Neural crest cell (in vitro differentiated cells): ENCODE measurements at places on chromosomes 16 and 17.

- H3K27me3 ChIP-seq, result peaks cover 37% of the 10 kb centered on the region
- H3K4me1 ChIP-seq, result peaks cover 44% of the 10 kb centered on the region
- DNase-seq, result no peak
- H3K27ac ChIP-seq, result no peak overlapping the region
Observed at GRCh38 chr17:58532555-58532951, 18.1 kb upstream of the MTMR4 start.

- peaks cover 33% of the 10 kb centered on the region for H3K27me3 ChIP-seq
- peak overlapping the region; percentile 99 for H3K4me3 ChIP-seq
- H3K4me1 ChIP-seq, result peaks cover 56% of the 10 kb centered on the region
Observed at GRCh38 chr17:81396722-81397313, 1.6 kb downstream of the BAHCC1 start.

DNA sequence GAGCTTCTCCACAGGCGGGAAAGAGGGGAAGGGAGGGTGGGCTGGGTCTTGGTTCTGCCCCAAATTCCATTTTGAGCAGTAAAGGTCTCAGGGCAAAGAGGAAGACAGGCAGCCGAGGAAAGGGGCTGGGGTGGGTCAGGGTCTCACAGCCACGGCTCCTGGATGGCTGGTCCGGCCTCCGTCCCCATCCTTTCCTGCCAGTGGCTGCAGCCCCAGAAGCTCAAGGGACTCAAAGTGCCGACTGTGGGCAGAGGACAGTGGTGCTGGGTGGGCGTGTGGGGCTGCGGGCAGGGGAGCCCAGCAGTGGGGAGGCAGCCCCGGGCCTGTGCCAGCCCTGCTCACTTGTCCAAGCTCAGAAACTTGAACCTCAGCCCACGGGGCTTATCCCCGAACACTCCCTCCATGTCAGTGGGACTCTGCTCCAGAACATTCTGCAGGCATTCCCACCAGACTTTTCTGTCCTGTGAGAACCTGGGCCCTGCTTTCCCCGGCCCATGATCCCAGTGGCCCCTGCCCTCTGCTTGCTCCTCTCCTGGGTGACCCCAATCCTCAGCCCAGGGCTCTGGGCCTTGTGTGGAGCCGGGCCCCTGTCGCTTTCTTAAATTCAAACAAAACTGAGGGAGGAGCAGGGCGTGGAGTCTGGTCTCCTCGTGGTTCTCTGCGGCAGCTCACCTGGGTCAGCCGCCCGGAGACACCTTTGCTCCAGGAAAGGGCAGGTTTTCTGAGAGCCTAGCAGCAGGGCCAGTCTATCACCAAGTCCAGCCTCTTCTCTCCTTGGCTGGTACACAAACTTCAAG lies 117.8 kb upstream of the METRNL start:
- peaks cover 4% of the 10 kb centered on the region for H3K36me3 ChIP-seq
- H3K4me3 ChIP-seq, result no peak overlapping the region
- H3K4me1 ChIP-seq, result peaks cover 7% of the 10 kb centered on the region
- DNase-seq, result no peak
- no peaks in the 10 kb centered on the region for H3K27me3 ChIP-seq

DNA sequence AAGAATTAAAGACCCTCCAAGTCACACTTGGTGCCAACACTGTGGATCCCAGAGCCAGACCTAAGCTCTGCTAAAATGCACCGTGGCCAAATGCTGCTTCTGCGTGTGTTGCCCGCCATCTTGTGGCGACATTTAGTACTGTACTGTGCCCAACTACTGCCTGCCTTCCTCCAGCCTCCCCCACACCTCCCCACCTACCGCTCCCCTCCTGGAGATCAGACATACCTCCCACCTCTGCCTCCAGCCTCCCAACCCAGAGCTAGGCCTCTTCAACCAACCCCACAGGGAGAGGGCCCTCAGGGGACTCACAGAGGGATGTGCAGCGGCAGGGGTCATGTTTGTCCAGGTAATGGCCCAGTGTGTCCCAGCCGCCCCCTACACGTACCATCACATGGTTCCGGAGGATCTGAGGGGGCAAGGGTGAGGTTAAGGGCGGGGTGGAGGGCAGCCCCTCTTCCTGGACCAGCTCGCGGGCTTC lies 5.5 kb downstream of the GAS2L2 start:
- H3K27ac ChIP-seq, result no peak overlapping the region
- peak; percentile 84 for DNase-seq
- H3K4me1 ChIP-seq, result peaks cover 8% of the 10 kb centered on the region
- H3K36me3 ChIP-seq, result no peaks in the 10 kb centered on the region
- H3K4me3 ChIP-seq, result peak overlapping the region; percentile 56
